Germinal center (tissue), 1 donor: ENCODE measurements at places on chromosomes 1 and 21.

GRCh38 chr1:205600085-205600484 lies 31.7 kb downstream of the ELK4 start:
- no peak for DNase-seq

GRCh38 chr1:7749126-7749525 lies 22.0 kb upstream of the VAMP3 start:
- no peak for DNase-seq

- DNase-seq = no peak
Observed at GRCh38 chr1:209324901-209325871, 258.3 kb upstream of the CAMK1G start.

- no peak for DNase-seq
Observed at GRCh38 chr1:201515895-201516294, 9.0 kb upstream of the CSRP1 start.

- DNase-seq = no peak
Observed at GRCh38 chr1:40341491-40342380, 24.6 kb upstream of the COL9A2 start.

GRCh38 chr1:217590598-217590997 lies 40.3 kb downstream of the GPATCH2 start:
- DNase-seq = no peak

GRCh38 chr1:55127827-55128343 lies 87.3 kb downstream of the USP24 start:
- no peak for DNase-seq

- DNase-seq = no peak
Observed at GRCh38 chr1:110119843-110120242, 7.6 kb downstream of the UBL4B start.
